ENCODE measurements at places on chromosomes 7 and 10. TPM values are rescaled to one million over a fixed set of nuclear protein-coding genes. Genes with fewer than 3 reads are reported as not detected.

MYOZ1 gene
- not detected for total RNA-seq

CALML5 gene
- total RNA-seq, result not detected

SFRP4 gene
- not detected for total RNA-seq

FAM24B gene
- 10.7 TPM for total RNA-seq

FOXI2 gene
- not detected for total RNA-seq

GRCh38 chr7:130153211-130153908 is 51.8 kb downstream of the TMEM209 start:
- no peak for DNase-seq
- no peaks in the 10 kb centered on the region for H3K27me3 ChIP-seq
- H3K36me3 ChIP-seq, result peaks cover 3% of the 10 kb centered on the region
- no peak overlapping the region for H3K27ac ChIP-seq
- H3K4me3 ChIP-seq, result no peak overlapping the region
- H3K4me1 ChIP-seq, result no peaks in the 10 kb centered on the region

DNA sequence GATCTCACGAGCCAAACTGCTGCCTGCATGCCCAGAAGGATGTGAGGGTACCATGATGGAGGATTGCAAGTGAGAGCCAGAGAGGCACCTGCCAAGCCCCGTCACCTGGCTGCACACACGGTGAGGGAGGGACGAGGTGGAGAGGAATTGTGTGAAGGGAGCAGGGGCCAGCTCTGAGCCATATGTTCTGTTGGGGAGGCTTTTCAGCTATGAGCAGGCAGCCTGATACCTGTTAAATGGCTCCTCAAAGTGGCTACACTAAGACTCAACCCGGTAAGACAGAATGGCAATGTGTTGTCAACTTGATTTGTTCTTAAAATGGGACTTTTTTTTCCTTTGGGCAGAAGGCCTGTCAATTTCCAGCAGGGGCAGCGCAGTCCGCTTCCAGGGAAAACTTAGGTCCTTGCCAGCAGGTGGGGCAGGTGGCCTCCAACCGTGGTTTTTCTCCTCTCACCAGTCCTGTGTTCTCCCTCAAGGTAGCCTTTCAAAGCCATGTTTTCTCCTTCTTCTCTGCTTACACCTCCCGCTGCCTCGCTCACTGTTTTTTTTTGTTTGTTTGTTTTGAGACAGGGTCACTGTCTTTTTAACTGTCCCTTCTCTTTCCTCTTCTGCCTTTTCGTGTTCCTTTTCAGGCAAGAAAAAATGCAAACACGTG is 57.7 kb upstream of the ZNRF2 start:
- DNase-seq, result no peak
- no peaks in the 10 kb centered on the region for H3K36me3 ChIP-seq
- no peak overlapping the region for H3K27ac ChIP-seq
- no peak overlapping the region for H3K4me3 ChIP-seq
- peaks cover 12% of the 10 kb centered on the region for H3K27me3 ChIP-seq
- no peaks in the 10 kb centered on the region for H3K4me1 ChIP-seq

GRCh38 chr10:101157756-101158458 is 26.8 kb downstream of the TLX1 start:
- no peak overlapping the region for H3K4me3 ChIP-seq
- no peak for DNase-seq
- H3K4me1 ChIP-seq, result peaks cover 16% of the 10 kb centered on the region
- no peaks in the 10 kb centered on the region for H3K36me3 ChIP-seq
- peaks cover 69% of the 10 kb centered on the region for H3K27me3 ChIP-seq
- H3K27ac ChIP-seq, result no peak overlapping the region
